ENCODE measurements at places on chromosomes 12 and 14.
A peak's percentile ranks its signal among the peaks of the same experiment; 100 is the strongest.

DNA sequence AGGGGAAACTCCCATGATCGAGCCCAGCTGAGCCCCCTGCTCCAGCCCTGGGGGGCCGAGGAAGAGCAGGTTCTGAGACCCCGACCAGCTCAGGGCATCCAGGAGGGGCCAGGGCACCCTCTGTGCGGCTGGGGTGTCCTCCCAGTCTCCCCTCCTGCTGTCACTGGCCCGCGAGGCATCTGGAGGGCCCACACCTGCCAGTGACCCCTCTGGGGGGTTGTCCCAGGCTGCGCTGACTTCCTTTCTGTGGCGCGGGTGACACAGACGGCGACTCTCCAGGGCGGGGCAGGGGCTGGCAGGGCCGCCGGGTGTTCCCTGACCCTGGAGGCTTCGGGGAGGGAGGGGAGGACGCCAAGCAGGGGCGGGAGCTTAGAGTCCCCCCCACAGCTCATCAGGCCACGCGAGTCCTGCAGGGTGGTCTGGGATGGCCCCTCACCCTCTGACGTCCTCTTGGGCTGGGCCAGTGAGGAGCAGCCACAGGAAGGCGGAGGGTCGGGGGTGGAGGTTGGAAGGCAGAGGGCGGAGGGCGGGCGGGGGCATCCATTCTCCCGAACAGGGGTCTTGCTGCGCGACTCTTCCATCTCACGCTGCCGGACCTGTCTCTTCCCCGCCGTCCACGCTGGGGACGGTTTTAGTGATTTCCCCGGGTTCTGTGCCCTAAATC is 38.6 kb upstream of the FBRSL1 start:
- DNase-seq: no peak

DNA sequence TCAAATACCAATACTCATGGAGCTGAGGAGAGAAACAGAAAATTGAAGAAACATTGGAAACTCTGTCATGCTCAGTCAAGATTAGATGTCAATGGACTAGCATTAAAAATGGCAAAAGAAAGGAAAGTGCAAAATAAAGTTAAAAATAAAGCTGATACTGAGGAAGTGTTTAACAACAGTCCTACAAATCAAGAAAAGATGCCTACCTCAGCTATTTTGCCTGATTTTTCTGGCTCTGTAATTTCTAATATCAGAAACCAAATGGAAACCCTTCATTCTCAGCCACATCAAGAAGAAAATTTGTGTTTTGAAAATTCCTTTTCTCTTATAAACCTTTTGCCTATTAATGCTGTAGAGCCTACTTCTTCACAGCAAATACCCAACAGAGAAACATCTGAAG is 40.5 kb downstream of the METTL25 start:
- DNase-seq: no peak

- no peak for DNase-seq
Measured at GRCh38 chr14:75422169-75422568, 5.7 kb upstream of the JDP2 start.

DNA sequence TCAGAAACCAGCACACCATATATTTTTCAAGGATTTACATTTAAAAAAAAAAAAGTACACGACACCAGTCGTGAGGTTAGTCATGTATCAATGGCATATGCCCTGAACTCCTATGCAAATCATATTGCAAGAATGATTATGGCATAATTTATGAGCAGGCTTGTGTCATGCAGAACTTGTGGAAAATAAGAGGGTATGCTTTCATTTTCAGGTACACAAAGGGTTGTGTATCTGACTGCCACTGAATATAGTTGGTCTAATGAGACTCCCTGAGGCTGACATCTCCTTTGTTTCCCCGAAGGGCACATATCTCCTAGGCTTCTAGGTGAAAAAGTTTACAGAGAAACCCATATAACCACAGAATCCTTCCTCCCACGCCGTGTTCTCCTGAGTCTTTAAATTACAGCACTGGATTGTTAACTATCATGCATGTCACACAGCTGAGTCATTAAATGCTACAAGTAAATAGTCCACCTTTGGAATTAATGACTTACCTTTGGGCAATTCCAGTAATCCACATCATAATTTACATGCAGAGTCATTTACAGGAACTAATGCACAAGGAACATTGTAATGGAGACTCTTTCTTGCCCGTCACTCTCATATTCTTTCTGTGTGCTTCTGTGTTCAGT is 356.7 kb upstream of the DIO2 start:
- no peak for DNase-seq

- DNase-seq: no peak
Measured at GRCh38 chr14:38385836-38386235, 129.9 kb upstream of the CLEC14A start.

DNA sequence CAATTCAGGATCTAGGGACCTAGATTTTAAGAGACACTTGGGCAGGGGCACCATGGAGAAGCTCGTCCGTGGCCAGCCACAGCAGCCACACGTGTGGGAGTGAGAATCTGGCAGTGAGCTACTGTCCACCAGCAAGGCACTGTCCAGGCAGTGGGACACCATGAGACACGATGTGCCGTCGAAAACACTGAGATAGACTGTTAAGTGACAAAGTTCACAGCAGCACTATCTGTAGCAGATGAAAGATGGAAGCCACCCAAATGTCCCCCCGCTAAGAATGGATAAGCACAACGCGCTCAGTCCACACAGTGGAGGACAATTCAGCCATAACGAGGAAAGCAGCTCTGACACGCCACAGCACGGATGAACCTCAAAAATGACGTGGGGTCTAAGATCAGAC is 19.7 kb downstream of the RILPL1 start:
- DNase-seq: no peak

DNA sequence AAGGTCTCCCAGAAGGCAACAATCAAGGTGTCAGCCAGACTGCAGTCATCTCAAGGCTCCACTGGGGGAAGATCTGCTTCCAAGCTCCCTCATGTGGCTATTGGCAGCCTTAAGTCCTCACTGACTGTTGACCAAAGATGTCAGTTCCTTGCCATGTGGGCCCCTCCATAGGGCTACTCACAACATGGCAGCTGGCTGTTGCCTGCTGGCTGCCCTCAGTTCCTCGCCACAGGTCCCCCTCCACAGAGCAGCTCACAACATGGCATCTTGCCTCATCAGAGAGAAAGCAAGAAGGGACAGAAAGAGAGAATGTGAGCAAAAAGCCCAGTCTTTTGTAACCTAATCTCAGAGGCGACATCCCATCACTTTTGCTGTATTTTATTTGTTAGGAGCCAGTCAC is 34.4 kb upstream of the EGLN3 start:
- no peak for DNase-seq

GRCh38 chr12:15562263-15562662 is 226.9 kb downstream of the EPS8 start:
- DNase-seq: no peak

GRCh38 chr14:103139132-103140025 is 16.1 kb downstream of the TNFAIP2 start:
- no peak for DNase-seq

GRCh38 chr12:46126050-46126727 is 135.8 kb upstream of the SCAF11 start:
- DNase-seq: no peak

GRCh38 chr12:88413646-88414045 is 166.6 kb downstream of the KITLG start:
- DNase-seq: no peak

- no peak for DNase-seq
Measured at GRCh38 chr12:11863988-11864387, 206.8 kb upstream of the BCL2L14 start.

GRCh38 chr12:11863478-11863906 is 207.2 kb upstream of the BCL2L14 start:
- no peak for DNase-seq

DNA sequence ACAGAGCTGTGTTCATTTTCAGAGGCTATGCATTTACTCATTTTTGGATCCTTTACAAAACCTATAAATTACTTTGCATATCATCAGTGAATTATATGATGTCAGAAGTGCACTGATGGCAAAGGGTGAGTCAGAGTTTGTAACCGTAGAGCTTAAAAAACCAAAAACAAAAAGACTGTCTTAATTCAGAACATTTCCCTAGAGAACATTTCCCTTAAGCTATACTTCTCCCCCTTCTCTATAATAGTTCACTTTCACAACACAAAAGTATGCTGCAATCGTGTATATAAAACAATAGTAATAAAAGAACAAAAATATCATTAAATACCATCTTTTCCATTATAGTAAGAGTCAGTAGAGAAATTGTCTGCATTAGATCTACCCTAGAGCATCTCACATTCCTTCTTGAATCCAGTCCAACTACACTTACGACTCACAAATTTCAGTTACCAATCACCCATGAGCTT is 934.9 kb downstream of the LRFN5 start:
- DNase-seq: no peak

DNA sequence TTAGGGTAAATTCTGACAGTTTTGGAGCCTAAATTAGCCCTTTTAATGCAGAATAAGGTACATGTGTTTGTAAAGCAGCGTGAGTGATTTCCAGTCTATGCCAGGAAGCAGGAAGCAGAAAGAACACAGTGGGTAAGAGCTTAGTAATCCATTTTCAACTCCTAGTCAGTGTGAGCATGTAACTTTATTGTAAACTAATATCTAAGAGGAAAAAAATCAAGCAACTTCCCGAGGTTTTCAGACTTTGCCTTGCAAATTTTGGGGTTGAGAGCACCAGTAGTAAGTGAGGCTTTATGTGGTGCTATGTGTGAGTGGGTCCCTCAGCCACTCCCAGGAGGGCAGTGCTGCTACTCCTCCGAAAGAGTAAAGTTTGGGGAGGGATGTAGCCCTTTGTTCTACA is 2.9 kb downstream of the CIPC start:
- no peak for DNase-seq

DNA sequence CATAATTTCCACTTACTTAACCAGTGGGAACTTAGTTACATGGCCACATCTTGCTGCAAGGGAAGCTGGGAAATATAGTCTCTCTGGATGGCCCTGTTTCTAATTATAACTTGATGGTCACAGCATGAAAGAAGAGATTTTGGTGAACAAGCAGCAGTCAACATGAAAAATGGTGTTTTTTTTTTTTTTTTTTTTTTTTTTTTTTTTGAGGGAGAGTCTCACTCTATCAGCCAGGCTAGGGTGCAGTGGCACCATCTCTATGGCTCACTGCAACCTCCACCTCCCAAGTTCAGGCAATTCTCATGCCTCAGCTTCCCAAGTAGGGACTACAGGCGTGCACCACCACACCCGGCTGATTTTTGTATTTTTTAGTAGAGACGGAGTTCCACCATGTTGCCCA is 10.8 kb downstream of the SRGAP1 start:
- DNase-seq: no peak

GRCh38 chr12:108582509-108582908 is 15.4 kb downstream of the TMEM119 start:
- no peak for DNase-seq

- DNase-seq: no peak
Measured at GRCh38 chr12:115017346-115017745, 333.4 kb upstream of the TBX3 start.

- DNase-seq: no peak
Measured at GRCh38 chr12:54051026-54051842, 2.4 kb upstream of the HOXC4 start.

DNA sequence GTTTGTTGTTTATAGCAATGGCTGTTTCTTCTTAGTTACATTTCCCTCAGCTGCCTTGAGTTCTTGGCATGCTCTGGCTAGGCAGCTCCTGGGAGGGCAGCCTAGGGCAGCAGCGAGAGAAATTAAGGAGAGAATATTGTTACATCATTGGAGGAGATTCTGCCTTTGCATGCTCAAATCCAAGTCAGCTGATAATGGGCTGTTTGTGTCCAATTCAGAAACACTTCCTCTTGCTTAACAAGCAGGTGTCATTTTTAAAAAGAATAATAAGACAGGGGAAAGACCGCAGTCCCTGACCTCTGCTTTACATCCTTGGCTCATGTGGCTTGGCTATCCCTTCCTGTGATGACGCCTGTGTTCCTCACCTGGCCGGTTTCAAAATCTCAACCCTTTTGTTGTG is 76.9 kb downstream of the ESR2 start:
- no peak for DNase-seq

DNA sequence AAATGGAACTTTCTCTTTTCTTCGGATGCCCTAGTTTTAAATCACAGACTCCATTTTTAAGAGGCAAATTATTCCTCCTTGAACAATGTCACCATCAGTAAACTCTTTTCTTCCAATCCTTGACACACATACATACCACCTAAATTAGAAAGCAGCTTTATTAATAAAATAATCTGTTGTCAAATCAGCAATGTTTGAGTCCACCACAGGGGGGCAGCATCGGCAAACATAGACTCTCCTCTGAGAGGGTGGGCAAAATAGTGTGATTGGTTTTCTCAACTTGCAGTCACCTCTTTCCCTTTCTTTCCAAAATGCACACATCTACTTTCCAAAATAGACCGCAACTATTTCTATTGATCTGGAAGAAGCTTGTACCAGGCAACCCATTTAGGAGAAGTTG is 438.4 kb upstream of the OR4E1 start:
- peak; percentile 36 for DNase-seq

All from T-helper 2 cell (primary cell).